ENCODE measurements at places on chromosomes 5 and 9.
A peak's percentile ranks its signal among the peaks of the same experiment; 100 is the strongest.

GRCh38 chr9:130785053-130785452 is 50.0 kb upstream of the ABL1 start:
- DNase-seq = no peak

- no peak for DNase-seq
Observed at GRCh38 chr5:102663749-102664530, 91.2 kb upstream of the PAM start.

GRCh38 chr5:81207009-81207408 is 26.1 kb upstream of the CKMT2 start:
- DNase-seq = no peak

DNA sequence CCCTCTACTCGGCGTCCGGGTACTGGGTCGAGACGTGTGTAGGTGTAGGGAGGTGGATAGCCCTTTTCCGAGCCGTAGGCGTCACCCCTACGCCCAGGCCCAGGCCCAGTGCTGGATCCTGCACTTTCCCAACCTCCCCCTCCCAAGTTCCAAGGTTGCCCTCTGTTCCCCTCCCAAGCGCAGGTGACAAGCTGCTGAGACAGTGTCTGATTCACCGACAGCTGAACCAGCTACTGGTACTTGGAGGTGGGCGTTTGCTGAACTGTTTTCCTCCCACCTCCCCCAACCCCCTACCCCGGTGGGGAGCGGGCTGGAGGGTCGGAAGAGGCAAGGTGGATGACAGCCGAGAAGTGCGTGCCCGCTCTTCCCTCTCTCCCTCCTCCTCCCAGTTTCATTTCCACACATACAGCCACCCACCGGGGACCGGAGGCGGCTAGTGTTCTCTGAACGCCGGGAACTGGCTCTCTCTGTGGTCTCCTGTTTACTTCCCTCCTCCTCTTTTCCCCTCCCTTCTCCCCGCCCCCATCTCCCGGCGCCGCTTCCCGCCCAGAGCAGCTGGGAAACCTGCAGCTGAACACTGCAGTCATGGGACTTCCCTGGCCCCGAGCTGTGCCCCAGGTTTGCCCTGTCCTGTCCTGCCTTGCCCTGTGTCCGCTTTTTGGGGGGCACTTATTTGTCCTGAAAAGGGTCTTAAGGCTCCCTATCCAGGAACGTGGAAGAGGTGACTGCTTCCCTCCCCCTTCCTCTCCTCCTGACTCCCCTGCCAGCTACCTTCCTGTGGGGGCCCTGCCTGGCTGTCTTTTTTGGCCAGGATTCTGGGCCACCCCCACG is 6.2 kb upstream of the KLF9 start:
- peak; percentile 97 for DNase-seq

DNA sequence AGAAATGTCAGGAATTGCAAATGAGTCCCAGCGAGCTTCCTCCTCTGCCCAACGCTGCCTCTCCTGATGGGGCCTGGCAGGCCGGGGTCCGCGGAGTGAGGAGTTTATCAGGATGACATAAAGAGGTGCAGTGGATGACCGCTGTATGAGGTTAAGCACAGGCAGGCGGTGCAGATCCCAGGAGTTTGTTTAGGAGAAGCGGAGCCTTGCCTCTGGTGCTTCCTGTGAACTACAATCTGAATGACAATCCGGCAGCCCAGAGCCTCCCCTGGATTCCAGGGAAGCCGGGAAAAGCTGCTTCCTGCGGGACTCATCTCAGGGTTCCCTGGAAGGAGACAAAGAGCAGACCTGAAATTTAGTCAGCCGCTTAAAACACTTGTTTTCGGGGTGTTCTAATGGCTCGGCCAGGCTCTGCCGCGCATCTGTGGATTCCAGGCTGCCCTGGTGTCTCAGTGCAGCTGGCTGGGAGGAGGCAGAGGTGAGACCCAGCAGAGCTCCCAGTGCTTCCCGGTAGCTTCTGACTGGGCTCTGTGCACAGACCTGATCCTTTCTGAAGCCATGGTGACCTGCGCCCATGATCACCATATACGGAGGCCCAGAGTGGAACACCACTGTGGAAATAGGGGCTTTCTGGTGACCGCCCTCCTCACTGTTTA is 69.8 kb upstream of the IRX4 start:
- no peak for DNase-seq

GRCh38 chr5:64165500-64166200 is at the start of gene RNF180:
Gene RNF180, plus strand, starts transcription at chr5:64165843. Its CDS starts 34,965 bp downstream, at chr5:64200808.
- DNase-seq = peak; percentile 82

GRCh38 chr9:88321764-88322163 is 66.5 kb upstream of the SPIN1 start:
- no peak for DNase-seq

DNA sequence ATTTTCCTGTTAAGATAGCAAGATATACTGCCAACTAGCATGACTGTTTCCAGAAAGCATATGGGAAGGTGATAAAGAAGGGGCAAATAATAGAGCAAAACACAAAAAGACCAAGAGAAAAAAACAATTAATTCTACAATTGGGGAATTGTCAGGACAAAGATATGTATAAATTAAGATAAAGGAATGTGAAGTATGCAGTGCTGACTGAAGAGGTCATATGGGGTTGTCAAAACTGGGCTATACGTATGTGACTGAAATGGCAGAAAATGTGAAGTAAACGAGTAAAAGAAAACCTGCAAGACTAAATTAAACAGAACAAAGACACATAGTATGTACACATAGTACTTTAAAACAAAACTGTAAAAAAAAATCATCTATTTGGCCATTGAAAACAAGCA is 222.3 kb downstream of the ARL15 start:
- DNase-seq = no peak

- DNase-seq = no peak
Observed at GRCh38 chr9:89350988-89351557, 32.8 kb downstream of the SECISBP2 start.

DNA sequence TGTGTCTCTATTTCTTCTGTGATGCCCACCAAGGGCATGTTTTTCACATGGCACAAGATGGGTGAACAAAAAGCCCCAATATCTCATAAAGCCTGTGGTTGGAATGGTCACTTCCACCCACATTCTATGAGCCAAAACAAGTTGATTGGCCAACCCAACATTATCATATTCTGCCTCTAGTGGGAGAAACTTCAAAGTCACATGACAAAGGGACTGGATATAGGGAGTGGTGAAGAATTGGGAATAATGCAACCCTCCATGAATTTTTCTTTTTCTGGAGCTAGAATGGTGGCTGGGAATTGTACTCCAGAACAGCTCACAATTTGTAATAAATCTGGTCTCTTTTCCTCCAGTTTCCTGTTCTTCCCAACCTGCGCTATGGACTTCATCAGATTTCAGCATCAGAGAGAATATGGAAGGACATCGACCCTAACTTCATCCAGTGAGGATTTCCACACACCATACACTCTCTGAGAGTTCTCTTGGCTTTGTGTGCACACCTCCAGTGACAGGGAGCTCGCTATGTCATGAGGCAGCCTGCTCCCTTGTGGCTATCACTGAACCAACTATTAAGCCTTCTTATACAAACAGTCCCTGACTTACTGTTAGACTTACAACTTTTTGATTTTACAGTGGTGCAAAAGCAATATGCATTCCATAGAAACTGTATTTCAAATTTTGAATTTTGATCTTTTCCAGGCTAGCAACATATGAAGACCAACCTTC is 12.0 kb upstream of the B4GALT1 start:
- no peak for DNase-seq

- DNase-seq = no peak
Observed at GRCh38 chr5:56317923-56318561, 84.9 kb upstream of the ANKRD55 start.

DNA sequence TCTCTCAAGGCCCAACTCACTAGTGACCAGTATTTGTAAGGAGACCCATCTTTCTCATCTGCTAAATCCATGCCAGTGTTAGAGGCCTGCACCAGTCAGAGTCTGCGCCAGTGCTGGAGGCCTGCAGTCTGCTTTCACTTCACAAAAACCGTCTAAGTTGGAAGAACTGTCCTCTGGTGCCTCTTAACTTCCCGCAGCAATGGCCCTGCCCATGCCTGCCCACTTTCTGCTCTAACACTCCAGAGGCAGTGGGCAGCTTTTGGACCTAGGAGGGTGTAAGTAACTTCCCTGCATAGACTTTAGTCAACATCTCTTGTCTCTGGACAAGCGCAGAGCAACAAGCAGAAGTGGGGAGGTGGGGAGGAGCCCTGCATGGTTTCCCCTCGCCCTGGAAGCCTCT is 152.9 kb downstream of the AUH start:
- DNase-seq = no peak

- no peak for DNase-seq
Observed at GRCh38 chr5:159571501-159572244, 241.4 kb upstream of the IL12B start.

DNA sequence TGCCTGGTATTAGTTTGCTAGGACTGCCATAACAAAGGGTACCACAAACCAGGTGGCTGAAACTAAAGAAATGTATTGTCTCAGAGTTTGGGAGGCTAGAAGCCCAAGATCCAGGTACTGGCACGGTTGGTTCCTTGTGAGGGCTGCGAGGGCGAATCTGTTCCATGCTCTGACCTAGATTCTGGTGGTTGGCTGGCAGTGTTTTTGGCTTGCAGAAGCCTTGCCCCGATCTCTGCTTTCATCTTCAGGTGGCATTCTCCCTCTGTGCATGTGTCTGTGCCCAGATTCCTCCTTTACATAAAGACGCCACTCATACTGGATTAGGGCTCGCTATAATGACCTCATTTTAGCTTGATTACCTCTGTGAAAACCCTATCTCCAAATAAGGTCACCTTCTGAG is 36.7 kb downstream of the RAI14 start:
- DNase-seq = no peak

- no peak for DNase-seq
Observed at GRCh38 chr9:76561050-76561713, 102.2 kb downstream of the GCNT1 start.

- no peak for DNase-seq
Observed at GRCh38 chr5:136781464-136781863, 416.1 kb upstream of the TRPC7 start.

GRCh38 chr9:33143241-33143661 is 23.9 kb downstream of the B4GALT1 start:
- DNase-seq = no peak

Data from ovary (tissue), 10 donors.